Activated T-helper 1 cell treated with anti-CD3 and anti-CD28 coated beads, Interleukin-12 subunit alpha, Interleukin-12 subunit beta, Interleukin-2, Interleukin-4 antibody, amounts not matched to agents 30 ng/mL and 10 ng/mL and 1 ng/mL, durations not matched to agents 14 hours and 24 hours and 36 hours (primary cell): ENCODE measurements at places on chromosomes 2 and 18. TPM values are rescaled to one million over a fixed set of nuclear protein-coding genes. Genes with fewer than 3 reads are reported as not detected.

STK17B gene
- 148 and 164 TPM in 2 replicates for total RNA-seq

SKOR2 gene
- total RNA-seq, result not detected in 2 replicates

- DNase-seq, result no peak
Observed at GRCh38 chr18:54900290-54900689, 59.0 kb downstream of the CCDC68 start.

DNA sequence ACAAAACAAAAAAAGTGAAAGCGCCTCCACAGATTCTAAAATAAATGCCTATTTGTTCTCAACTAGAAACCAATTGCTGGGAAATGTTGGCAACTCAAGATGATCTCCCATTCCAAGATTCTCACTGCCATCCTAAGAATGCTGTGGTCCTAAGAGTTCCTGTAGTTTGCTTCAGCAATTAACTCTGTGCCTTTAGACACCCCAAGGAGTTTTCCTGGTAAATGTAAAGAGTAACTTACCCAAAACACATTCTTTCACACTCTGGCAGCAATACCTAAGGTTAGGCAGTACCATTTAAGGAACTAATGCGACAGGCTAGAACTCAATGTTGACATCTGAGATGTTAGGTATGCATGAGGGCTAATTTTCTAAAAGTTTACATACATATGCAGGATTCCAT is 58.8 kb upstream of the TANK start:
- DNase-seq, result no peak

GRCh38 chr2:160144280-160144990 is 55.6 kb downstream of the ITGB6 start:
- DNase-seq, result no peak
